ENCODE measurements at places on chromosomes 5 and 9.
A peak's percentile ranks its signal among the peaks of the same experiment; 100 is the strongest.

DNA sequence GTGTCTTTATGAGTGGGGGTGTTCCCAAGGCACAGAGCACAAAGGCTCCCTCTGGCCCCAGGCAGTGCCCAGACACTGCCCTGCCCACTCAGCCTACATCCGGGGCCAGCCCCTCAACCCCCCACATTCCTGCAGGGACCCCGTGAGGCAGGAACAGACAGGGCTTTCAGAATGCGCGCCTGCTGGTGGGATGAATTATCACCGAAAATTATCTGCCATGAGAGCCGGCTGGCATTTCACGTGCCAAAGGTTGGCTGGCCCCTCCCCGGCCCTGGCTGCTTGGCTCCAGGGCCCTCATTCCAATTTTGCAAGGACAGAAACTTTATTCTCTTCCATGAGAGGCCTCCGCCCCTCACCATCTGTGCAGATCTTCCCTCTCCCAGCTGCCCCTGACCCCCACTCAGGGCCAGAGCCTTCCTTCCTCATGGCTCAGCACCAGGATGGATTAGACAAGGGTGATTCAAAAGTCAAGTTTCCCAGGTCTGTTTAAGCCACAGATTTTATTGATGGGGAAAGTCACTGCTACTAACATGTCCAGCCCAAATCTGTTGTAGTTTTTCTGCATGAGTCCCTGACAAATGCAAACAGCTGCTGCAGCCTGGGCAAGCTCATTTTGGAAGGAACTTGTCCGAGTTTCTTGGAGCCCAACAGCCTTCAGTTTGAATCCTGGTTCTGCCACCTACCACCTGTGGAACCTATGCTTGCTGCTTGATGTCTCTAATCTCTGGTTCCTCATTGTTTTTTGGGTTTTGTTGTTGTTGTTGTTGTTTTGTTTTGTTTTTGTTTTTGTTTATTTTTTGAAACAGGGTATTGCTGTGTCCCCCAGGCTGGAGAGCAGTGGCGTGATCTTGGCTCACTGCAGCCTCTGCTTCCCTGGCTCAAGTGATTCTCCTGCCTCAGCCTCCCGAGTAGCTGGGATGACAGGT is 32.3 kb upstream of the WDR38 start:
- DNase-seq: no peak

DNA sequence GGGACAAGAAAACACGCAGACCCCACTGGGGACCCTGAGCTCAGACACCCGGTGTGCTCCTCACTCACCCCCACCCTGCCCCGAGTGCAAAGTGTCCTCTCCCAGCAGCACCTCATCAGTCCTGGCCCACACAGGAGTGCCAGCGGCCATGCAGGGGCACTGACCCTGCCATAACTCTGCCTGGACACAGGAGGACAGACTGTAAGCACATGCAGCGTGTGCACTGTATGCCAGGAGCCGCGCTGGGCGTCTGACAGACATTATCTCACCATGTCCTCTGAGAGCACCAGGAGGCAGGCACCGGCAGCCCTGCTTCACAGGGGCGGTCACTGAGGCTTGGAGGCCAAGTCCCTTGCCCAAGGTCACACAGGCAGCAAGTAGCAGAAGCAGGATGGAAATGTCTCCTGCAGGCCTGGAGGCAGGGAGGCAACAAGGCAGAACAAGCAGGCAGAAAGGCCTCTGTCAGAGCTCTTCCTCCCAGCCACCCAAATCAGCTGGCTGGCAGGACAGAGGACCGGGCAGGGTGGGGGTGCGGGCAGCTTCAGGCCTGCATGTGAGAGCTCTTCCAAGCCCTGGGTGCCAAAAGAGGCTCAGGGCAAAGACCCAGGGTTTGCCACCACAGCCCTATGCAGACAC is 8.4 kb downstream of the EEIG1 start:
- DNase-seq: no peak

- DNase-seq: no peak
These were observed 146.5 kb downstream of the NXNL2 start for GRCh38 chr9:88681434-88681833.

GRCh38 chr9:118586978-118587377 is 782.3 kb downstream of the BRINP1 start:
- DNase-seq: no peak

DNA sequence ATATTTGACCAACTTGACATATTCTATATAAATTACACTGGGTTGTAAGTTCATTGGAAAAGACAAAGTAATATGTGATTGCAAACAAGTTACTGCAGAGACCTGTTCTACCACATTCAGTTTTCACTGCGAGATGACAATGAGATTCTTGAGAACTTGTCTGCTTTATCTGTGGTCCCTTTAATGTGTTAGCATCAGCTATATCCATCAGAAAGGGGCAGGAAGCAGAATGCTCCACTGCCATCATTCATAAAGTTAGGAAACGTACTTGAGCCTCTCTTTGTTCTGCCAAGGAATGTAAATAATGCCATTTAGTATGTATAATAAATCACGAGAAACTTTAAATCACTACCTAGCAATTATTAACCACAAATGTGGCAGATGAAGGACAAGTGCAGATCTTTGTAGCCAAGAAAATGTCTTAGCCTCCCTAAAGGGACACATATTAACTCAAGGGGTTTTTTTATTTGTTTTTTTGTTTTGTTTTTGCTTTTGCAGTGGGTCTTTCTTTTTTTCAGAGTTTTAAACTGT is 59.4 kb downstream of the GIN1 start:
- no peak for DNase-seq

DNA sequence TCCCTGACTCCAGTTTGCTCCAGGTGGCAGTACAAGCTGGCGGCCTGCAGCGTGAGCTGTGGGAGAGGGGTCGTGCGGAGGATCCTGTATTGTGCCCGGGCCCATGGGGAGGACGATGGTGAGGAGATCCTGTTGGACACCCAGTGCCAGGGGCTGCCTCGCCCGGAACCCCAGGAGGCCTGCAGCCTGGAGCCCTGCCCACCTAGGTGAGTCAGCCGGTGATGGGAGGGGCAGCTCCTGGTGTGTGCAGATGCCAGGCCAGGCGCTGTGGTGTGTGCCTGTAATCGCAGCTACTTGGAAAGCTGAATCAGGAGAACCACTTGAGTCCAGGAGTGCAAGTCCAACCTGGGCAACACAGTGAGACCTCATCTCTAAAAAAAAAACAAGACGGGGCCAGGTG is 10.0 kb upstream of the CACFD1 start:
- no peak for DNase-seq

GRCh38 chr9:15246708-15247107 is 60.3 kb downstream of the TTC39B start:
- DNase-seq: no peak

DNA sequence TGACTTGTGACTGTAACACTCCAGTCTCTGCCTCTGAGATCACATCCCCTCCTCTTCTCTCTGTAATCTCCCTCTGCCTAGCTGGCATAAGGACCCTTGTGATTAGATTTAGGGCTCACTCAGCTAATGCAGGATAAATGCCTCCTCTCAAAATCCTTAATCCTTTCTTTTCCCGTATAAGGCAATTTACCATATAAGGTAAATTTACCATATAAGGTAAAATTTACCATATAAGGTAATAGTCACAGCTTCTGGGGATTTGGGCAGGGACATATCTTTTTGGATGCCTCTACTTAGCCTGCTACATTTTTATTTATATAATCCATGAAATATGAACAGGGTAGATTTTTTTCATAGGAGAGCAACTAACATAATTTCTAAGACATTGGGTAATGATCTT is 318.0 kb upstream of the PUM3 start:
- no peak for DNase-seq

GRCh38 chr5:176532795-176533194 is 4.4 kb downstream of the RNF44 start:
- no peak for DNase-seq

GRCh38 chr5:101673120-101673519 is 623.0 kb downstream of the SLCO4C1 start:
- DNase-seq: no peak

GRCh38 chr5:79547982-79548381 is 34.0 kb upstream of the HOMER1 start:
- DNase-seq: no peak

DNA sequence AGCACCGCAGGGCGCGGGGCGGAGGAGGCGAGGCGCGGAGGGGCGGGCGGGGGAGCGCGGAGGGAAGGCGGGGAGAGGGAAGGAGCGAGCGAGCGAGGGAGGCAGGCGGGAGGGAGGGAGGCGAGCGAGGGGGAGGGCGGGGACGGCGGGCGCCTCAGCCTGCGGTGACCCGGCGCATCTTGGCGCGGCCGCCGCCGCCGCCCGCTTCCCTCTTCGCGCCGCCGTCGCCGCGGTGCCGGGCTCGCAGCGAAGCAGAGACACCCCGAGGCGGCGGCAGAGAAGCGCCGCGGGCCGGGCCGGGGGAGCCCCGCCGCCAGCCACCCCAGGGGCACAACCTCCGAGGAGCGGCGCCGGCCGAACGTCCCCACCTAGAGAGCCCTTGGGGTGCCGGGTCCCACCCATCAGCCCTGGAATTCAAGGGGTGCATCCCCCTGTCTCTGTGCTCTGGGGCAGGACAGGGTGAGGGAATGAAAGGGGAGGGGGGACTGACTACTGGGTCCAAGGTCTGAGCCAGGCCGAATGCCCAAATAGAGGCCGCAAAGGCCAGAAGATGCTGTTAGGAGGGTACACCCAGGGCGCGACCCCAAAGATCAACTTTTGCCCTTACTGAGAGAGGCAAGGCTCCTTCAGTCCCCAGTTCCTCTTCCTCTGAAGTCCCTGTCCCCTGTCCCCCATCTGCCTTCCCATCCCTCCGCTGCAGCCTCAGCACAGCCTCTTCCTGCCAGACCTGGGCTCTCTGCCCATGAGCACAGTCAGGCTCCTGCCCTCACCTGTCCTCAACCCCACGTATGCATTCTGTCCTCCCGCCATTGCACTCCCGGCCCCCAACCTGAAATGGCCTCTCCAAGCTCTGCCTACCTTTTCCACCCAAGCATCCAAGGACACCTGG is at the start of gene ADAMTS2:
TSS of gene ADAMTS2 (minus strand) at position 29 of the 889 bp plus-strand sequence. CDS start 133 bp downstream, outside the sequence.
- DNase-seq: no peak

- no peak for DNase-seq
These were observed 4.4 kb upstream of the BHMT start for GRCh38 chr5:79107020-79107796.

DNA sequence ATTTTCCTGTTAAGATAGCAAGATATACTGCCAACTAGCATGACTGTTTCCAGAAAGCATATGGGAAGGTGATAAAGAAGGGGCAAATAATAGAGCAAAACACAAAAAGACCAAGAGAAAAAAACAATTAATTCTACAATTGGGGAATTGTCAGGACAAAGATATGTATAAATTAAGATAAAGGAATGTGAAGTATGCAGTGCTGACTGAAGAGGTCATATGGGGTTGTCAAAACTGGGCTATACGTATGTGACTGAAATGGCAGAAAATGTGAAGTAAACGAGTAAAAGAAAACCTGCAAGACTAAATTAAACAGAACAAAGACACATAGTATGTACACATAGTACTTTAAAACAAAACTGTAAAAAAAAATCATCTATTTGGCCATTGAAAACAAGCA is 222.3 kb downstream of the ARL15 start:
- no peak for DNase-seq

DNA sequence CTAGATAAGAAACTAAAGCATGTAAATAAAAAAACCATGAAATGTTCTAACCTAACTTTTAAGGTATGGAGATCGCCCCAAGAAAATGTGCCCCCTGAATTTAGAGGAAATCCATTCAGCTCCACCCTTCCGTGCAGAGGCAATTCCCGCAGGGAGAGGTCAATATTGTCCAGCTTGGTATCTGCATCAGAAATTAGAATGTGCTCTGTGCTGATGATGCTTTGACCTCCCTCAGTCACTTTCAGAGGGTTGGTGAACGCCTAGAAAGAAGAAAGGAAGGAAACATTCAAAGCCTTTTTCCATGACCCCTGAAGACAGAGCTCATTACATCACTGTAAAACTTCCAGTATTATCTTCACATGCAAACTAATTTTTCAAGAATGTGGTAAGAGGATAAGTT is 91.0 kb downstream of the FREM1 start:
- no peak for DNase-seq

DNA sequence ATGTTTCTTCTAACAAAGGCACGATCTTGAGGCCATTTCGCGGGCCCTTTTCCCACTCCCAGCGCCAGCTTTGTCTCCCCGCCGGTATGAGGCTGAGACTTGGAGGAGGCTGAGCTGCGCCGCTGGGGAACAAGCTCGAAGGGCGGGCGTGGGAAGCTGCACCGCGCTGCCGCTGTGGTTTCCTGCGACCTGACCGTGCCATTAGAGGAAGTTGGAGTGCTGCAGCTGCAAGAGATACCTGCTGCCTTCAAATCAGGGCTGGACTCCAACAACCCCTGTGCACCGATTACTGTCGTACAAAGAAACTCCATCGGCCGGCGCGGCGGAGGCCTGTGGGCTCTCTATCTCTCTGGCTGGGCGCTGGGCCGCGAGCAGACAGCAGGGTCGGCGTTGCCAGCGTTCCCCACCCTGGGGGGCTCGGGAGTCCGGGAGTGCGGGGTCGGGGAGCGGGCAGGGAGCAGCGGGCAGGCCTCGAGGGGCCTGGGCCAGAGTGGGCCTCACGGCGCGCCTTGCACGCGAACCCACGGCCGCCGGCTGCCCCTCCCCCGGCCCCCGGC is 1.3 kb upstream of the ERBIN start:
- DNase-seq: peak; percentile 31

DNA sequence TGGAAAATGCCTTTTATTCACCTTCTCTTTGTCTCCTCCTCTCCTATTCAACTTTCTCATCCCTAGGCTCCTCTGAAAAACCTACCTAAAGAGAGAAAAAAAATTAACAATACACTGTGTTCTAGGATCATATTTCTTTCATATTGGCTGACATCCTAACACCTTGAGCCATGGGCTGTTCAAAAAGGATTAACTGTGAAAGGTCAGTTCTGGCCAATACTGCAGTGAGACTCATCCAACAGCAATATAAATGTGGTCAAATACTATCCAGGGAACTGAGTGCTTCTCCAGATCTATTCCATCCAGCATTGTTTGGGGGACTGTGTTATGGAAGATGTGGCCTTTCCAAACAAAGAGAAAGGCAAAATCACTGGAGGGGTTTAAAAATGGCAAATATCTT is 131.1 kb upstream of the MOCS2 start:
- DNase-seq: no peak

Data from NCI-H1092 (cell line).